ENCODE measurements at places on chromosomes 13 and 19.

- DNase-seq: peak; percentile 86
Measured at GRCh38 chr19:45885556-45886426, at the start of gene IRF2BP1. Gene IRF2BP1, minus strand, starts transcription at chr19:45886141. Its CDS starts 367 bp downstream, at chr19:45885774.

- DNase-seq: no peak
Measured at GRCh38 chr13:104953588-104953987, 1581.9 kb downstream of the EFNB2 start.

- no peak for DNase-seq
Measured at GRCh38 chr13:25906191-25906661, 145.6 kb downstream of the SHISA2 start.

- DNase-seq: no peak
Measured at GRCh38 chr19:5298471-5298901, 42.1 kb downstream of the PTPRS start.

DNA sequence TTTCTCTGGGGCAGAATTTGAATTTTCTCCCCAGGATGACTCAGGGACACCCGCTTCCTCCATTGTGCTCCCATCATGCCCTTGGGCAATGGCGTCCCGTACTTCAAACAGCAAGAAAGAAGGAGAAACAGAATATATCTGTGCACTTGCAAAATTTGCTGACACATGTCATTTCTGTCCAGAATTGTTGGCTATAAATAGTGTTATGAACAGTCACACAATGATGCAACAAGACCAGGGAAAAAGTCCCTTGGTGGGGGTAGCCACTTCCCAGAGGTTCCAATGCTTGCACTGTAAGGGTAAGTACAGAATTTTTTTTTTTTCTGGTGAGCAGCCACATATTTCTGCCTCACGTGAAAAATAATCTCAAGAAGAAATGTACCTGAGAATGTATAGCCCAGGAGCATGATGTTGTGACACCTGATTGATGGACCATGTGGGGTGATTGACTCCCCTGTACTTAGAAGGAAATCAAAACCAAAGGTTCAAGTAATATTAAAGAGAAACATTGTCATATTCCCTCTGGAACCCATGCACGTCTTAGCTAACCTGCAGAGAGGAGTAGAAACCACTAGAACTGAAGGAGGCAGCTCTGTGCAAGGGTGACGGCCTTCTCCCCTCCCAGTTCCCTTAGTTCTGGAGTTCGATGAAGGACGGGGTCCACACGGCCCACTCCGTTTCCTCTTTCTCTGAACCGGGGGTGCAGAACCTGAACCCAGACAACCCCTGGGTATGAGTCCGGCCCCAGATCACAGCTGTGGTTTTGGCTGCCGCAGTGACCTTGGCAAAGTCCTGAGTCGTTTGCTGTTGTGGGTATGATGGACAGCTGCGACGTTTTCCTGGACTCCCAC, 9.3 kb upstream of the LAIR1 start:
- no peak for DNase-seq
